ENCODE measurements at places on chromosomes 5 and 9.

DNA sequence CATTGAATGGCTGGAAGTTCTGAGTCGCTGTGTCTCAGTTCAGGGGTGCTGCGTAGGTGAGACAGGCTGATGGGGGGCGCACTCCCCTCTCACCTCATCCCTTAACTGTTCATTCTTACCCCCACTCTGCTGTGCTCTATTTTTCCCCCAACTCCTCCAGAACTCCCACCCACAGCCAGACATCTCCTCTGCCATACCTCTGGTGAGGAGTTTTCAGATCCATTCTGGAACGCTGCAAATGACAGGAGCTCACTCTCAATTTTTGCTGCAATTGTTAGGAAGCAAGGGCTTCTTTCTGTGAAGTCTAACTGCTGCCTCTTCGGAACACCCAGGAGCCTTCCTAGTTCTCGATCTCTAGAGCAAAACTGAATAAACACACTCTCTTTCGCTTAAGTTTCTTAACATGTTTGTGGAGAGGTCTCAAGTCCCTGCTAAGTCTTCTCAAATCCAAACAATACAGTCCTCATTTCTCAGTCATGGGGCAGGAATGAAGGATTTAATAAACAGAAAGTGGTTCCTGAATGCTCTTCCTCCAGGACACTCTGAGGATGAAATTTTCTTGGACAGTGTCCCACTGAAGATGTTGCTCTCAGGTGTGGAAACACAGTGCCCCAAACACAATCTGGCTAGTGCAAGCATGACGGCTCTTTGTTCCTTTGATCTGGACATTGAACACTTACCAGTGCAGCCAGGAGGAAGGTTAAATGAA, 387.7 kb downstream of the KDM4C start:
- DNase-seq: no peak

DNA sequence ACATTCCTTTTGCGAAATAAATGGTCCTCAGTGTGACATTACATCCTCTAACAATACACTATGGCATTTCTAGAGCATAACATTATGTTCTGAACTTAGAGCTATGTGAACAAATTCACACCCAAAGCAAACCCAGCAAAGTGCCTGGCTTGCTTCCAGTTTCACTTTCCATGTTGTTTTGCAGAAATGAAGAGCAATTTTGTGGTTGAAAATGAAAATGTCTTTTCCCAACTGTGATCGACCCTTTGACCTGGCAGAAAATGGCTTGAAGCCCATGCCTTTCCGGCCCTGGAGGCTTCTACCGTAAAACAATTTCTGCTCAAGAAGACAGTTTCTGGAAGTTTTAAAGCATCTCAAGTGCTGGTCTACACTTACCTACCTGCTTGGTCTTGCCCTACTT, 344.7 kb upstream of the RGMB start:
- no peak for DNase-seq

GRCh38 chr9:37798677-37799076, 1.9 kb upstream of the DCAF10 start:
- DNase-seq: no peak

DNA sequence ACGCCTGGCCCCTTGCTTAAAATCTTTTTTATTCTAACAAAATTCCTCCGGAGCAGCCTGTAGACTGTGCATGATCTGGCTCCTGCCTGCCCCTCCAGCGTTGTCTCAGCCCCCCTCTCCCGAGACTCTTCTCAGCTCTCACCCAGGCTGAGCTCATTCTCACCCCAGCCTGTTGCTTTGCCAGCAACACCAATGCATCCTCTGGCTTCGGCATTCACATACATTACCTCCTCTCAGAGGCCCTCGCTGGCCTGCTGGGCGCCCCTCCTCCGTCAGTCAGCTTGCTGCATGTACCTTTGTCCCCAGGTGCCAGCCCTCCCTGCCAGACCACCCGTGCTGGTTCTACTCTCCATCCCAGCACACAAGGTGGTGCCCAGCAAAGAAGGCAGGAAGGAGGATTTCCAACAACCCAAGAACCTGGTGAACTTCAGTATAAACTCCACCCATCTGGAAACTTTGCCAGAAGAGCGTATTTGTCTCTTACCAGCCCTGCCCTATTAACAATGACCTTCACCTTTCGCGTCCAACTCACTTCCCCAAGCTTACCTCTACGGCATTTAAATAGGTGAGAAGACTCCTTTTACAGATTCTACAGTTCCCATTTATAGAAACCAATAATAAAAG, 35.0 kb downstream of the MYO10 start:
- no peak for DNase-seq

GRCh38 chr9:346111-346571, 131.5 kb downstream of the DOCK8 start:
- no peak for DNase-seq
